ENCODE measurements at places on chromosomes 12 and 14.
A peak's percentile ranks its signal among the peaks of the same experiment; 100 is the strongest.

DNA sequence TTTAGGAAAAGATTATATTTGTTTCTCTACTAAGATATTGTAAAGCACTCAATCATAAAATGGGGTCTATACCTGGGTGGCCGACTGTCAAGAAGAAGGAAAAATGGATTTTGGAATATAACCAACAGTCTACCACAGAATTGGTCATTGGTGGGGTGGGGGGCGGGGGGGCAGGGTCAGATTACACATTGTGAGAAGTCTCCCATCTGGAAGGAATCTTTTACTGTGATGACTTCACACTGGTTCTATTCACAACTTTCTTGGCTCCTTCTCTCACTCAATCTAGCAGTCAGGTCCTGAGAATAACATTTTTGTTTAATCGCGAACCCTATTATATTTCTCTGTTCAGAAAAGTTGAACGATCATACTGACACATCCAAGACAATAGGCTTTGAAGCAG, 8.7 kb upstream of the CLEC4E start:
- DNase-seq: no peak

DNA sequence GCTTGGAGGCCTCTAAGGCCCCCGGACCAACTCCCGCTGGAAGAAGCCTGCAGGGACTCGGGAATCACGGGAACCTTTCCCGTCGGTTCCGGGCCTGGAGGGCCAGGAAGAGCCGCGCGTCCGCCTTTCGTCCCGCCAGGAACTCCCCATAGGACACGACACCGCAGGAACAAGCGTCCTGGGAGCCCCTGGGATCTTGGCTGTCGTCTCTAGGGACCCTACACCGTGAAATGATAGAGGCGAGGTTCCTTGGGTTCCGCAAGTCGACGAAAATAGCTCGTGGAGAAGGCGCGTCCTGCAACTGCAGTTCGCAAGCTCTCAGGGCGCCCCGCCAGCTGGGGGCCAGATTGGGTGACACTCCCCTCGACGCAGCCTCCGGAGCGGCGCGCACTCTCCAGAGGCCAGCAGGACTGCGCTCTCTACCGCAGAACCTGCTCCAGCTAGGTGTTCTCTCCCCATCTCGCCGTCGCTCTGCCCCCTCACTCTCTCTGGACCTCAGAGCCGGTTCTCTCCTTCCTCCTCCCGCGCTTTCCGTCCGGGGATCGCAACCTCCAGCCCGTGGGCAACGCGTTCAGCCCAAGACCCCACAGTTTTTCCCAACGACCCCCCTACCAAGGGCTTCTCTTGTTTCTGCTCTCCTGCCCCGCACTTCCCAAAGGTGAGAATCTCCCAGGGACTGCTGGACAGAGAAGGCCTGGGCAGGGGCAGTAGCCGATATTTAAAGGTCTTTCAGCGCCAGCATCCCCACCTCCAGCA, 776 bp downstream of the BMP4 start:
- DNase-seq: peak; percentile 14

DNA sequence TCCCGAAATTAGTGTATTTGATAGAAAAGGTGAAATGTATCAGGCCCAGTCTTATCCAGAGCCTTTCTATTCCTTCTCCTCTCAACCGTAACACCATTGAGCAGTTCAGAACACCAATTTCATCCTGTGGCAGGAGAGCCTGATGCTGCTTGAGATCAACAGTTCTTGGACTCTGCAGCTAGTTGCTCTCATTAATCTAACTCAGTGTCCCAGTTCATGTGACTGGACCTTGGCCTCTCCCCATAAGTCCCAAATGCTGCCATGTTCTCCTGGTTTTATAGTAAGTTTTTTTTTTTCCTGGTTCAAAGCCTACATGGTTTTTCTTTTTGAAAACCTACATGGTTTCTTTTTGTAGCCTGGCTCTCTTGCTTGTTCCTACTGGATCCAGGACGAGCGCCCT, 293.9 kb downstream of the ITPR2 start:
- DNase-seq: no peak

DNA sequence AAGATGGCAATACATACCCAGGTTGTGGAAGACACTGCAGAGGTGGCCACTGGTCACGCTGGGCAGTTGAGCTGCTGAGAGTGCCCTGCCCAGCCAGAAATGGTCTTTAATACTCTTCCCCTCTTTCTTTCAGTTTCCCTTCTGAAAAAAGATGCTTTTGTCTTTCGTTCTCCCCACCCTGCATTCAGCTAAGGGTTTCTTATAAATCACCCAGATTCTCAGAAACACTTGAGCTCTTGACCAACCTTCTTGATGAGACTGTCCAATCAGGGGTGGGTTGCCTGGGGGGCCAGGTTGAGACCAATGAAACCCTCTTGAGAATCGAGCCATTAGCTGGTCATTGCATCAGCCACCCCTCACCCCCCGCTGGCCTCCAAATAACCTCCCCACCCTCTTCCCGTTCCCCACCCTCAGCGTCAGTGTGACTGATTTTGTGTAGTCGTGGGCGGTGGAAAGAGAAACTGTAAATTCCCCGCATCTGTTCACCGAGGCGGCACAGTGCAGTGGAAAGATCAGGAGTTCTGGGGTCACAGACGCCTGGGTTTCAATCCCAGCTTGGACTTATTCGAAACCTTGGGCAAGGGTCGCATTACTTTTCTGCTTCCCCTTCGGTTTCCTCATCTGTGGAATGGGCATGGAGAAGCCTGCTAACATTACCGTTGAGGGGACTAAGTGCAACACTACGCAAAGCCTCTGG, 52.3 kb downstream of the SLC25A47 start:
- DNase-seq: peak; percentile 88

DNA sequence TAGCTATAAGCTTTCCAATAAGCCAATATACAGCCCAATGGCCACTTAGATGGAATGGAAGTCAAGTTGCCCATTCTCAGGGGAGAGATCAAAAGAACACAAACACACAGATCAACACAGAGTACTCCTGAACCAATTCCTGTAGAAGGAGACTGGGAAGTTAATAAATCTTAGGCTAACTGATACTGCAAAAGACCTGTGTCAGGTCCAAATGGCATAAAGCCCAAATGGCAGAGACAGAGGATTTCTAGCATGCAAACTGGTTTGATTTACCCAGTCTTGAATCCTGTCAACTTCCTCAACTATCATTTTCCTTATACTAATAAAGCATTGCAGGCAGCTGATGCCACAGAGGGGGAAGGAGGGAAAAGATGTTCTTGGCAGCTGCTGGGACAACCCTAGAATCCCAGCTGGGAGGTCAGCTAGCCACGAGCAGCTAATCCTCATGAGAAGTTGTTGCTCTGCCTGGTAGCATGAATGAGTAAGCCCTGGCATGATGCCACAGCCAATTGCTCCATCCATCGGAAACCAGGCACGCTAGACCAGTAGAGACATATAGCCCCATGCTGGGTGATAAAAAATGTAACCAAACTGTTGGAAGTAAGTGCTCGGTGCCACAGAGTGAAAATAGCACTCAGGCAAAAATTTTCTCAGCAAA, 26.2 kb downstream of the ANG start:
- no peak for DNase-seq

- DNase-seq: peak; percentile 51
Observed at GRCh38 chr14:92973261-92973797, 50.4 kb downstream of the CHGA start.
